OCI-M1 (cell line): ENCODE measurements at places on chromosomes 2 and 18.

- peak; percentile 80 for DNase-seq
Measured at GRCh38 chr2:48844417-48845155, 89.1 kb upstream of the LHCGR start.

GRCh38 chr18:28003451-28003850 is 173.5 kb downstream of the CDH2 start:
- DNase-seq: no peak

GRCh38 chr18:62612776-62613175 is 90.0 kb downstream of the ZCCHC2 start:
- no peak for DNase-seq

GRCh38 chr2:77372636-77373035 is 149.5 kb downstream of the LRRTM4 start:
- DNase-seq: no peak

DNA sequence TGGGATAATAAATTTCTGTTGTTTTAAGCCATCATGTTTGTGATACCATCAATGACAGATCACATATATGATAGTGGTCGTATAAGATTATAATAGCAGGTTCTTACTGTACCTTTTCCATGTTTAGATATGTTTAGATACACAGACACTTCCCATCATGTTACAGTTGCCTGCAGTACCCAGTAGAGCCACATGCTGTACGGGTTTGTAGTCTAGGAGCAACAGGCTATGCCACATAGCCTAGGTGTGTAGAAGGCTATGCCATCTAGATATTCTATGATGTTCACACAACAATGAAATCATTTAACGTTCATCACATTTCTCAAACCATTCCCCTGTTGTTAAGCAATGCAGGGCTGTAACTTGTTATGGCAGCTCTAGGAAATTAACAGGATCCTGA is 132.9 kb upstream of the SH3BP4 start:
- no peak for DNase-seq

DNA sequence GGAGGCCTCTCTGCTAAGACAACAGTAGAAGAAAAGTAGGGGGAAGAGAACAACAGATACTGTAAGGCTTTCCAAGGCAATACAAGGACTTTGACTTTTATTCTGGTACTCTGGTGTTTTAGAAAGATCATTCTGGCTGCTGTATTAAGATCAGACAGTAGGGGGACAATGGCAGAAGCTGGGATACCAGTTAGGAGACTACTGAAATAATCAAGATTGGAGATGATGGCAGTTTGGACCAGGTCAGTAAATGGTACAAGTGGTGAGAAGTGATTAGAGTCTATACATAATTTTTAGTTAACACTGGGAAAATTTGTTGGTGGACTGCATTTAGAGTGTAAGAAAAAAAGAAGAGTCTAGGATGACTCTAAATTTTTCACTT is 139.7 kb downstream of the ROCK1 start:
- peak; percentile 67 for DNase-seq
